ENCODE measurements at places on chromosomes 2 and 18.
A peak's percentile ranks its signal among the peaks of the same experiment; 100 is the strongest.

GRCh38 chr2:184793176-184793575 is 194.8 kb downstream of the ZNF804A start:
- no peak for DNase-seq

GRCh38 chr2:88959480-88960204 is 268.2 kb downstream of the RPIA start:
- peak; percentile 21 for DNase-seq

DNA sequence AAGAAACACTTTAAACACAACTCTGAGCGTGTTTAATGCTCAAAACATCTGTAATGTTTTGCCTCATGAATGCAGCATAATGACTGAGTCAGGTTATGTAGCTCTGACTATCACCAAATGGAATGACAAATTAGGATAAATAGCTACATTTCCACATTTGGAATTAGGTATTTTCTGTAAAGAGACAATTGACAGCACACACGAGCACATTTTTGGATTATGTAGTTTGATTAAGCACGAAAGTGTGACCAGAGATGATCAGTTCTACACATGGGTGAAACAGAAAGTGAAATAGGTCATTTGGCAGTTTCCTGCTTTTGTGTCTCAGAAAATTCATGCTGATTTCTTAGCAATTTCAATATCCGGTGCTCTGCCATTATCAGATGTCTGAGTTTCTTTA is 29.0 kb downstream of the LPIN1 start:
- peak; percentile 41 for DNase-seq

DNA sequence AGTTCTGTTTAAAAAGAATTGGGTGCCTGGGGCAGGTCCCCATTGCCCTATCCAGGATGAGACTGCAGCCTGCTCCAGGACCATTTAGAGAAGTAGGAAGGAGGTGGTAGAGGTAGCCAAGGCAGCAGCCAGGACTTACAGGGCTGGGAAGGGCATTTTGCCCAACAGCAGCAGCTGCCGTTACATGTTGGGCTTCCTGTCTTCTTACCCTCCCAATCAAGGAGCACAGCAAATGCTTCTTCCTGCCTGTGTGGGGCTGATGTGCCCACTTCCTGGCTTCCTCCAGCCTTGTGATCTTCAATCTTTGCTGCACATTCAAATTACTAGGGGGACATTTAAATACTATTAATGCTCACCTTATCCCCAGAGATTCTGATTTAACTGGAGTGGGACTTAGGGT is 112.0 kb downstream of the QPCT start:
- peak; percentile 50 for DNase-seq

- DNase-seq = no peak
Observed at GRCh38 chr2:43220229-43220751, 6.1 kb downstream of the ZFP36L2 start.

- no peak for DNase-seq
Observed at GRCh38 chr2:225998653-225999052, 599.1 kb downstream of the NYAP2 start.

DNA sequence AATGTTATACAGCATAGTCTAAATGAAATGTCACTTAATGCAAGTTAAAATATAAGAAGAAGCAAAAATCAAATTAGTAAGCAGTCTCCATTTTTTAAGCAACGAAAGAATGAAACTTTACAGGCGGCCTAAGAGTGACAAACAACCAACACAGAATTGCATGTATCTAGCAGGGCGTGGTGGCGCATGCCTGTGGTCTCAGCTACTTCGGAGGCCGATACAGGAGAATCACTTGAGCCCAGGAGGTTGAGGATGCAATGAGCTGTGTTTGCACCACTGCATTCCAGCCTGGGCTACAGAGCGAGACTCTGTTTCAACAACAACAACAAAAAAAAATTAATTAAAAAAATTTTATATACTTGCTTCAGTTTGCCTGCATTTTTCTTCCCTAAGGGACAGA is 16.6 kb downstream of the RBMS1 start:
- no peak for DNase-seq

- no peak for DNase-seq
Observed at GRCh38 chr18:59570796-59571195, 126.4 kb downstream of the CCBE1 start.

DNA sequence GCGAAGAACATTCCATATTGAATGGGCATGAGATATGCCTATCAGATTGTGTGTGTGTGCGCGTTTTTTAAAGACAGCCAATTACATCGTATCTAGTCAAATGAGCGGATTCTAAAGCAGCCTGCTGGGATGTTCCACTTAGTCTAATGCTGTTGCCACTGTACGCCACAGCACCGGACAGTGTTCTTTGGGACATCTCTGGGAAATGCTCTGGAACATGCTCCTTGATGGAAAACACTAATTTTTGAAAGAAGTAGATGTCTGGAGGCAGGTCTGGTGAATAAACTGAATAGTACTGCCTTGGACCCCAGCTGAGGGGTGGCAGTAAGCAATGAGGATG is 3.6 kb upstream of the TMEM150A start:
- DNase-seq = no peak

GRCh38 chr18:46184727-46185126 is 80.5 kb downstream of the HAUS1 start:
- no peak for DNase-seq

- DNase-seq = peak; percentile 73
Observed at GRCh38 chr2:218876562-218877219, 4.0 kb upstream of the WNT10A start.

GRCh38 chr2:228701506-228701905 is 520.0 kb upstream of the SPHKAP start:
- no peak for DNase-seq

- DNase-seq = no peak
Observed at GRCh38 chr18:69890558-69890957, 57.1 kb downstream of the CD226 start.

GRCh38 chr2:197924483-197924882 is 120.1 kb downstream of the PLCL1 start:
- no peak for DNase-seq

- DNase-seq = peak; percentile 76
Observed at GRCh38 chr2:27754138-27754588, 17.4 kb upstream of the MRPL33 start.

DNA sequence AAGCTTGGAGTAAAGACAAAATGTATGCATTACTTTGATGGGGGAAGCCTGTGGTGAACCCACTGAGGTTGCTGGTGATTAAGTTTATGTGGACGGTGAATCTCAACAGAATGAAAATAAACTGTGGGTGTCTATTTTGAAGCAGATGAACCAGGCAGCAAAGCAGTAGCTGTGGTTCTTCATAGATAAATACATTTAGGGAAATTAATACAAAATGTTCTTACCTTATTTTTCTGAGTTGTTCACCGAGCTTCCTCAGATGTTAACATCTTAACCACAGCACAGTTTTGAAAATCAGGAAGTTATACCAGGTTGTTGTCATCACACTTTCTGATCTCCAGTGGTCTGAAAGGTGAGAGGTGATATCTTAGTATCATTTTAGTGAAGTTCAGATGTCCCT is 53.9 kb downstream of the NCK2 start:
- DNase-seq = no peak

DNA sequence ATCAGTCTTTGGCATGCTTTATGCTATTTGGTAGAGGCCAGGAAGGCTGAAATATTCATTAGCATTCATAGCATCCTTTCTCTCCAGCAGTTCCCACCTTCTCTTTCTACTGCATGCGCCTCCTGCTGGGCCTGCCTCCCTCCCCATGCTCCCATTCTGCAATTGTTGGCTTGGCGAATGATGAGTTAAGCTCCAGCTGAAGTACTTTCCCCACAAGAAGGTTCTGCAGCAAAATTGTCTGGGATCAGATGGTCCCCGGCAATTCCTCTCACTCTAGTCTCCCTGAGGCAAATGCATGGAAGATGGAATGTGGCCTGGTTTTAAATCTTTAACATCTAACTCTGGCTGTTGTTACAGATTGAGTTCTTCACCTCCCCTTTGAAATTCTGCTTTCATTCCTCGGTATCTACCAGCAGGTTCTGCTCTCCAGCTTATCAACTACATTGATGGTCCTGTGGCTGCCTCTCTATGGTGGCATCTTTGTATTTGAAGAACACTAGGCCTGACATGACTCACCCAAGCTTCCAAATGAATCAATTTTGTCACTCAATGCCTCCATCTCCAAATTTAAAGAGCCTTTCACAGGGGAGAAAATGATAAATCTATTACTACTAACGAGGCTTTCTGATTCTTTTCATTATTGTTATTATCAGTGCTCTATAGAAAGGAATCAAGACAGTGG is 55.9 kb downstream of the KCTD18 start:
- DNase-seq = peak; percentile 15

DNA sequence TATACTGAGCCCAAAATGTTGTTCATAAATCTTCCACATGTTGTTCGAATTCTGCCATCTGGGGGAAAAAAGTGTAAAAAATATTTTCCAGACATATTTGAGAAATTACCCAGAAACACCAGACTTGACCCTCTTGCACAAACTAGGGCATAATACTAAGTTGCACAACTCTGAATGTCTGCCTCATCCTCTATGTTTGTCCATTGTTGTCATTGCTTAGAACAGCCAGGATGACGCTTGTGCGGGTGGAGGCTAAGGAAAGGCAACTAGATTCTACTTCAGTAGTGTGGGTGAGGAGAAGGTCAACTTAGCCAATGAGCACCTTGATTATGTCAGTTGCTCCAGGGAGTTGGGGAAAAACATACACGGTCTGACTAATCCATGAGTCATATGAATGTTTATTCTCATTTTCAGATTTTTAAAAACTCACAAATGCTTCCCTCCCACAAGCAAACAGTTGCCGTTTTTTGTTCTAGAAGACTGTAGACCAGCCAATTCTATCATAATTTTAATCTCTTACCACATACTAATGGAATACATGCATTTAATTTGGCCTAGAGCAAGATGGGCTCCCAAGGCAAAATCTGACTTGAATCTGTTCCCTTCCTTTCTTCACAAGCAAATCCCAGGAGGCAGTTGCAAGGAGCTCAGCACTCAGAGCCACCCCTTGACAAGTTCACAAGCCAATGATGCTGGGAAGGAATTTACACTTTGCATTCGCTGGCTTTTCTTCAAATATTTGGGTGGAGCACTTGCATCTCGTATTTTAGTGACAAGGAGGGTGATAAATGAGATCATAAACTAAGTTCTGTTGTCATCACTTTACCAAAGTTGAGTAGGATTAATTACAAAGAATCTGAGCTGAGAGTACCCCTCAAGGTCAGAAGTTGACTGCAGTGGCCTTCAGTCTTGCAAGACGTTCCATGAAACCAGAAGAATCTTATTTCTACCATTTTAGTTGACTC is 163.2 kb upstream of the TWIST2 start:
- DNase-seq = peak; percentile 98
